Activated naive CD8-positive, alpha-beta T cell treated with anti-CD3 and anti-CD28 coated beads, Interleukin-2, amount 10 ng/mL, durations not matched to agents 7 days and 5 days (primary cell): ENCODE measurements at places on chromosomes 7 and 10.
A peak's percentile ranks its signal among the peaks of the same experiment; 100 is the strongest.

DNA sequence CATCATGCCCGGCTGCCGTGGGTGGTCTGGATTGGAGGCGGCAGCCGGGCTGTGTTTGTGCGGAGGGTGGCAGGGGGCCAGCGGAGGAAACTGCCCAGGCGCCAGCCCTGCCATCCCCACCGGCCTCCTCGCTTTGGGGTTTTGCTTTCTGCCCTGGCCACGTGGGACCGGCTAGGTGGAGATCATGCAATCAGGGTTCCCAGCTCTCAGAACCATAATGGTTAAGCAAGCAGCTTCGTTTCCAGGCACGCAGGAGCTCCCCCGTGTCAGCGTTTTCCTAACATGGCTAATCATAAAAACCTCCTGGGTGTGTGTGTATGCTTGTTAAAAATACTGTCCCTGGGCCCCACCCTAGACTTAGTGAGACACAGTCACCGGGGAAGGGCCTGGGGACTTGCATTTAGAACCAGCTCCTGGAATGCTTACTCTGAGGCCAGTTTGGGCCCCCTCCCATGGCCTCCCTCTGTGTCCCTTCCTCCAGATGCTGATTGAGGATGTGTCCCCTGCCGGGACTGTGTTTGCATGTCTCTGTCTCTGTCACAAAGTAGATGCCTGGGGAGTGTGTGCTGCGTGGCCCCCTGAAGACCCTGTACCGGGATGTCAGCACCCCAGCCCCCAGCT lies 119.3 kb downstream of the CUX1 start:
- H3K36me3 ChIP-seq = no peaks in the 10 kb centered on the region
- no peak overlapping the region for H3K4me3 ChIP-seq
- no peak for DNase-seq
- H3K27ac ChIP-seq = no peak overlapping the region

GRCh38 chr7:103888603-103889153 lies 100.8 kb downstream of the RELN start:
- H3K4me3 ChIP-seq = no peak overlapping the region
- no peak overlapping the region for H3K27ac ChIP-seq
- H3K36me3 ChIP-seq = no peaks in the 10 kb centered on the region
- H3K27me3 ChIP-seq = no peaks in the 10 kb centered on the region
- no peaks in the 10 kb centered on the region for H3K4me1 ChIP-seq
- DNase-seq = no peak

DNA sequence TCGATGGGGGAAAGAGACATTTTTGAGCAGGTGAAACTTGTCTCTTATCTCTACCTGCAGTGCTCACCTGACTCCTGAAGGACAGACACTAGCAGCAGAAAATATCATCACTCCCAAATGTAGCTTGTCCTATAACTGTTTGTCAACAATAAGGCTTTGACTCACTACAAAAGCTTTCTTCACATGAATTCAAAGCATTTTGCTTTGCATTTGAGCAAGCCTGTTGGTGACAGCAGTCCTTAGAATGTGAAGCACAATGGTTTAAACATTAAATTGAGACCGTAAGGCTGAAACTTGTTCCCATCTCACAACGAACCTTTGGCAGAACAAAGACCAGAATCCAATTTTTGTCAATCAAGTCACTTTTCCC lies 30.6 kb upstream of the ZNRF2 start:
- H3K4me1 ChIP-seq = peaks cover 12% of the 10 kb centered on the region
- no peaks in the 10 kb centered on the region for H3K27me3 ChIP-seq
- H3K36me3 ChIP-seq = peaks cover 2% of the 10 kb centered on the region
- no peak for DNase-seq

DNA sequence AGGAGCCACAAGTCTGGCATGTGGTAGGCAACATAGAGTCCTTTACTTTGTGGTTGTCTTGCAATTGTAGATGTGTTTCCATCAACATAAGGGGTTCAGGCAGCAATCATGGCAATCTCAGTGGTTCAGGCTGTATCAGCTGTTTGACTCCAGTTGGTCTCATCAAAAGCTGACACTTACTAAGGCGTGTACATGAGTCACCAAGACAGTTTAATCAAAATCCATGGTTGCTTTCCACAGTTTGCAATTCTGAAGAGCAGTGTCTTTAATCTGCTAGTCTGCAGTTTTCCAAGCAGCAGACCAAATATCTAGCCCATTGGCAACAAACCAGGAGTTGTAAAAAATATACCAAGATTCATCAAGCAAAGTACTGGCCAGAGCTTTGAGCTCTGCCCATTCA lies 210.2 kb downstream of the MDFIC start:
- no peak overlapping the region for H3K4me3 ChIP-seq
- H3K27ac ChIP-seq = no peak overlapping the region
- H3K4me1 ChIP-seq = peaks cover 8% of the 10 kb centered on the region
- DNase-seq = no peak

DNA sequence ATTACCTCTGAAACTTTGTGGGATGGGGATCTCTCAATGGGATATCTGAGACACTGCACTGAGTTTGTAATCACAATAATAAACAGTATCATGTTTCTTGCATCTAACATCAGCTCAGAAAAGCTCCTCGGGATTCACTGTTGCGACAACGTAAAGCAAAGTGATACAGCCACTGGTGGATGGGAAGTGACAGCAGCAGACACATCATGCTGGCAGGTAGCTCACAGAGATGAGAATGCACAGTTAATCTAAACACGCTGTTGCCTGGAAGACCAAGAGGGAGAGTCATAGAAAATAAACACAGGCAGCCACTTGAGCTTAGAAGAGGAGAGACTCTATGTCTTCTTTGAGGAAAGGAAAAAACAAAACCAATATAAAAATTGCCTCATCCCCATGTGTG lies 513.8 kb downstream of the MAGI2 start:
- no peaks in the 10 kb centered on the region for H3K4me1 ChIP-seq
- H3K4me3 ChIP-seq = no peak overlapping the region
- no peaks in the 10 kb centered on the region for H3K36me3 ChIP-seq
- H3K27ac ChIP-seq = no peak overlapping the region
- no peak for DNase-seq

- H3K27ac ChIP-seq = no peak overlapping the region
- DNase-seq = no peak
- H3K4me1 ChIP-seq = no peaks in the 10 kb centered on the region
- H3K36me3 ChIP-seq = no peaks in the 10 kb centered on the region
- H3K4me3 ChIP-seq = no peak overlapping the region
Measured at GRCh38 chr10:96097865-96098264, 32.2 kb upstream of the ZNF518A start.

- DNase-seq = no peak
- no peaks in the 10 kb centered on the region for H3K36me3 ChIP-seq
- no peaks in the 10 kb centered on the region for H3K4me1 ChIP-seq
- H3K27me3 ChIP-seq = no peaks in the 10 kb centered on the region
- no peak overlapping the region for H3K27ac ChIP-seq
Measured at GRCh38 chr10:14695847-14696480, 78.7 kb downstream of the FAM107B start.

GRCh38 chr10:73623056-73623455 lies 18.2 kb downstream of the MYOZ1 start:
- DNase-seq = no peak
- no peaks in the 10 kb centered on the region for H3K27me3 ChIP-seq
- no peak overlapping the region for H3K4me3 ChIP-seq
- H3K36me3 ChIP-seq = peaks cover 2% of the 10 kb centered on the region

DNA sequence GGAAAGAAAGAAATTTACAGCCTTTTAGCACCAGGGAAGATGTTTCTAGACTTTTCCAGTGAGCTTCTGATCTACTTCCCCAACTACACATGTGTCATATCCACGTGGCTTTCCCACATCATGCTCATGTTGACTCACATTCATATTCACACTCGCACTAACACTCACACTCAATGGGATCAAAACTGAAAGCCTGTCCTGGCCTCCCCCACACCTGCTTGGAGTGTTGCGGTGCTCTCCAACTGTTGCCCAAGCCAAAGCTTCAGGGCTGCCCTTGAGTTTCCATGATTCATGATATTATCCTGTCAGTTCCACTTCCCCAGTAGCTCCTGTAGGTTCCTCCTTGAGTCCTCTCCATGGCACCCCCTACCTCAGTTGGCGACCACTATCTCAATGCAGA lies 444.4 kb downstream of the GATA3 start:
- peaks cover 10% of the 10 kb centered on the region for H3K27me3 ChIP-seq
- no peak overlapping the region for H3K4me3 ChIP-seq
- H3K4me1 ChIP-seq = peaks cover 2% of the 10 kb centered on the region
- no peaks in the 10 kb centered on the region for H3K36me3 ChIP-seq
- H3K27ac ChIP-seq = no peak overlapping the region

GRCh38 chr10:76879116-76879913 lies 758.3 kb downstream of the KCNMA1 start:
- DNase-seq = no peak
- H3K27me3 ChIP-seq = peaks cover 3% of the 10 kb centered on the region
- peaks cover 5% of the 10 kb centered on the region for H3K4me1 ChIP-seq
- H3K36me3 ChIP-seq = no peaks in the 10 kb centered on the region

GRCh38 chr7:140640060-140640637 lies 464 bp downstream of the DENND2A start:
- no peak overlapping the region for H3K27ac ChIP-seq
- no peaks in the 10 kb centered on the region for H3K36me3 ChIP-seq
- peak overlapping the region; percentile 79 for H3K4me3 ChIP-seq
- H3K4me1 ChIP-seq = peaks cover 14% of the 10 kb centered on the region
- DNase-seq = peak; percentile 43

- H3K36me3 ChIP-seq = no peaks in the 10 kb centered on the region
- peaks cover 3% of the 10 kb centered on the region for H3K27me3 ChIP-seq
- H3K4me1 ChIP-seq = no peaks in the 10 kb centered on the region
- no peak overlapping the region for H3K4me3 ChIP-seq
- H3K27ac ChIP-seq = no peak overlapping the region
- no peak for DNase-seq
Measured at GRCh38 chr7:69749994-69750393, 151.7 kb downstream of the AUTS2 start.

DNA sequence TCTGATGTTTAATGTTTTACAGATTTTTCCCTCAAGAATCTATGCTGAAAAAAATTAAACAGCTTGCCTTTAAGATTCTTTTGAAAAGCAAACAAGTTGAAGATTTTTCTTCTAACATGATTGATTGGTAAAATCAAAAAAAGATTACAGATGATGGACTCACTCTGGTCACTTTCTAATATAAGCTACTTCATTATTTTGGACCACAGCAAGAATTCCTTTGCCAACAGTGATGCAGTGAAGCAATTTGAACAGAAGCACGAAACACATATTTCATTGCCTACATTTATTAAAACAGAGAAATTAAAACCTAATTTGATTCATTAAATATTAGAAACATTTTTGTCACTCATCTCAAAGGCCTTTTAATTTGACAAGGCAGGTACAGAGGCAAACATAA lies 82.1 kb upstream of the SGCE start:
- DNase-seq = no peak
- no peaks in the 10 kb centered on the region for H3K27me3 ChIP-seq

DNA sequence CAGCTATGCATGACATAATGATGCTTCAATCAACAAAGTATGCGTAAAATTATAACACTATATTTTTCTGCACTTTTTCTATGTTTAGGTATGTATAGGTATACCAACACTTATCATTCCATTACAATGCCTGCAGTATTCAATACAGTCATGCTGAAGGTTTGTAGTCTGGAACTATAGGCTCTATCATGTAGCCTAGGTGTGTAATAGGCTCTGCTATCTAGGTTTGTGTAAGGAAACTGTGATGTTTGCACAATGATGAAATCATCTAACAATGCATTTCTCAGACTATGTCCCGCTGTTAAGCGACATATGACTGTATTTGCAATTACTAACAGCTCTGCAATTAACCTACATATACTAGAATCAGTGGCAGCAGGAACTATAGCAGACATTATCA lies 1447.5 kb downstream of the GATA3 start:
- no peaks in the 10 kb centered on the region for H3K4me1 ChIP-seq
- no peak for DNase-seq
- H3K27me3 ChIP-seq = no peaks in the 10 kb centered on the region
- no peak overlapping the region for H3K27ac ChIP-seq
